ENCODE measurements at places on chromosomes 2 and 18.

GRCh38 chr2:236175548-236176150, 7.5 kb upstream of the GBX2 start:
- no peak for DNase-seq

GRCh38 chr2:218732761-218733158, 22.1 kb downstream of the TTLL4 start:
- no peak for DNase-seq

GRCh38 chr18:7604361-7604760, 37.2 kb downstream of the PTPRM start:
- DNase-seq: no peak

- DNase-seq: no peak
Observed at GRCh38 chr2:241649404-241649803, 11.9 kb downstream of the ATG4B start.

DNA sequence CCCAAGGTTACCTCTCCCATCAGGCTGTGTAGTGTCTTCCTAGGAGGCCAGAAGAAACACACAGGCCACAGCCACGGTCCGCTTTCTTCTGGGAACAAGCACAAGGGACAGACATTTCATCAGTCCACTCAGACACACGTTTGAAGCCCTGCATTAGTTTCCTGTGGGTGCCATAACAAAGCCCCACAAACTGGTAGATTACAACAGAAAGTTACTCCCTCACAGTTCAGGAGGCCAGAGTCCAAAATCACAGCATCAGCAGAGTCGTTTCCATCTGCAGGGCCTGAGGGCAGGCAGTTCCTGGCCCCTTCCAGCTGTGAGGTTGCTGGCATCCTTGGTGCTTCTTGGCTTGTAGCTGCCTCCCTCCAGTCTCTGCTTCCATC, 8.8 kb upstream of the PRLH start:
- DNase-seq: no peak

DNA sequence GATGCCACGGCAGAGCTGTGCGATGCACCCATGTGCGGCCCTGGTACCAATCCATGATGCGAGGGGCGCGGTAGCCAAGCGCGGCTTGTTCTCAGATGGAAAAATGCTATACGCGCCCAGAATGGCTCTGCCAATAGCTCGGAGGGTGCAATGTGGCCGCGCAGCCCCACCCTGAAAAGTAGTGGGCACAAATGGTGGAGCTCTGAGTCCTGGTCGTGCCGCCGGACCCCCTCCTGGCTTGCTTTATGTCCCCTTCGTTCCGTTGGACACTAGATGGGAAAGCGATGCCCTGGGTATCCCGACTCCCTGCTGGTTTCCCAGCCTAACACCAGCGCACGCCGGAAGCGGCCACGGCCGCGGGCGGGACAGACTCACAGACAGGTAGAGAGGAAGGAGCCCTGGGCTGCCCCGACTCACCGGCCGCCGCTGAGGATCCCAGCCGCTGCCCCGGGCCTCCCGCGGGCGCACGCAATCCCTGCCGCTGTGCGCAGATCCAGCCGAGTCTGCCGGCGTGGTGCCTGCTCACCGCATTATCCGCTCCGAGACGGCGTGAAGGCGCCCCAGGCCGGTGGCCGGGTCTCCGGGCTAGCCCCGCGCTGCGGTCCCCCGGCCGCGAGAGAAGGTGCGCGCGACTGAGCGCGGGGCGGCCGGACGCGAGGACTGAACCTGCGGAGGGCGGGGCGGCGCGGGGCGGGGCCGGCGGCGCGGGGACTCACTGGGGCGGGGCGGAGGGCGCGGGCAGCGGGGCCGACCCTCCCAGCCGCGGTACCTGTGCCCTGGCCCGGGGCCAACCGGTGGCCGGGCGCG, at the start of gene CDC42EP3:
TSS of gene CDC42EP3 (minus strand) at position 634 of the 807 bp plus-strand sequence. CDS start 25,055 bp downstream, outside the sequence.
- no peak for DNase-seq

DNA sequence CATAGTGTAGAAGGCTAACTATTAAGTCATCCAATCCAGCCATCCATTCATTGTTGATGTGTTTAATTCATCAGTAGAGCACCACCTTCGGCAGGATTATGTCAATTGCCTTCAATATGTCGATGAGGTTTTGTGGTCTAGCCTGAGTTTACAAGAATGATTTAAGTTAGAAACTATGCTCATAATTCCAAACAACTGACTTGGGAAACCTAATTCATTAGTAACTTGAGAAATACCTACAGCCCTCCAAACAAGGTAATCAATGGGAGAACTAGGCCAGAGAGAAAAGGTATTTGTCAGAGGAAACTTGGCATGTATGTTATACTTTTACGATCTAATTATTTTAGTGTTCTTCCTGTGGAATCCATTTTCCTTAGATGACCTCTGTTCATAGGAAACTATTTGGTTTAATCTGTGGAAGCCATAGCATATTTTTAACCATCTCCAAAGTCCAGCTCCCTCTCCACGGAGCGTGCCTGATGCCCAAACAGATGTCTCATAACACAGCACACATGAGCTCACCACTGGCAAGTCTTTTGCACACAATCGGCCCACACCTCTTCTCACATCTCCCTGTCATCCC, 148.5 kb downstream of the GFPT1 start:
- DNase-seq: no peak

GRCh38 chr2:237879991-237880560, 20.7 kb downstream of the RAMP1 start:
- no peak for DNase-seq

- no peak for DNase-seq
Observed at GRCh38 chr2:80326214-80326613, 21.7 kb upstream of the LRRTM1 start.

- no peak for DNase-seq
Observed at GRCh38 chr2:204370172-204370718, 175.0 kb upstream of the PARD3B start.

- DNase-seq: no peak
Observed at GRCh38 chr2:42368817-42369531, 8.0 kb upstream of the COX7A2L start.

- DNase-seq: no peak
Observed at GRCh38 chr2:97932975-97933662, 62.6 kb downstream of the TMEM131 start.

DNA sequence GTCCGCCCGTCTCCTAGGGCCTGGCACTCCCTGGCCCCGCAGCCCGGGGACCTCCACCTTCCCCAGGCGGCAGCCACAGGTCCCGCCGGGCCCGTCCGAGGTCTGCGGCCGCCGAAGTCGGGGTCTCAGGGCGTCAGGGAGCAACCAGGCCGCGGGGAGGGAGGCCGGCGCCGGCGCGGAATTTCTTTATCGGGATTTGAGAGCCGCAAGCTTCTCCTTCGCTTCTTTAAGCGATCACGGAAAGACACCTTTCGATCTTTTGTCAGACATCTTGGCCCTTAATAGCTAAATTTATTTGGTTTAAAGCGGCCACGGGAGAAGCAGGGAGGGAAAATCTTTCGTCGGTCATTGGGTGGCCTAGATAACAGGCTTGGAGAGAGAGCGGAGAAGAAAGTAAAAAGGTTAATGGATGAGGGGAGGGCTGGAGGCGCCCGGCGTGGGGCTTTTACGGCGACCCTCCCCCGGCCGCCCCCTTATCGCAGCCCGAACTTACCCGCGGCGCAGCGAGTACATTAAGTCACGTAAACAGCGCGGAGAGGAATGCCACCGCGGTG, 4.3 kb upstream of the GATA6 start:
- DNase-seq: no peak

DNA sequence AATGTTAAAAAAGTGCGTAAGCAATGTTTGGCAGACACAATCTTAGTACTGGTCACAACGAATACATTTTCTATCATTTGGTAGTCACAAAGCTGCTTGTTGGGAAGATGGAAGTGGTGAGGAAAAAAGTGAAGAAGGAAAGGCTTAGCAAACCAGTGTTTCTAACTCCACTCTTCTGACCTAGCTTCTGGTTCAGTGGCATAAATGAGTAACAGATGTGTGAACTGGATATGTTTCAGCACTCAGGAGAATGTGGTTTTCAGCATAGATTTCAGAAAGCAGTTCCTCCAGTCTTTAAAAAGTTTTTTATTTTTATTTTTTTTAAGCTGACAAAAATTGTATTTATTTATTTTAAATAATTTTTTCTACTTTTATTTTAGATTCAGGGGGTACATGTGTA, 357.1 kb downstream of the CPS1 start:
- no peak for DNase-seq

GRCh38 chr2:181153886-181154285, 173.5 kb downstream of the UBE2E3 start:
- DNase-seq: no peak

DNA sequence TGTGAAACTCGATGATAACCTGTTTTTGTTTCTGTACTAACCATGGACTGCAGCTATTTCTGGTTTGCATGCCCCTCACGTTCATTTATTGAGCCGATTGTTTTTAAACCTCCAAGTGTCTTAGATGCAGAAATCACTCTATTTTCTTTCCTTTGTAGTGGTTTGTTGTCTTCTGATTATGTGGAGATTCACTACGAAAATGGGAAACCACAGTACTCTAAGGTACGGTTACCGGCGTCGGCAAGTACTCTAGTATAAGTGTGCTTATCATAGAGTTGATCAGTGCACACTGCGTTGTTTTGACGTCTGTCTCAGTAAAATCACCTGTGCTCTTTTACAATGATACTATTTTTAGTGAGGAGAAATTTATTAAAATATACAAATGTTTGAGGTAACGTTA, 87.4 kb downstream of the ADAM23 start:
- DNase-seq: no peak

Data from KG1 (cell line).